ENCODE measurements at places on chromosomes 3 and 15.

GRCh38 chr15:28228096-28228495 is 93.9 kb downstream of the HERC2 start:
- no peak for DNase-seq

DNA sequence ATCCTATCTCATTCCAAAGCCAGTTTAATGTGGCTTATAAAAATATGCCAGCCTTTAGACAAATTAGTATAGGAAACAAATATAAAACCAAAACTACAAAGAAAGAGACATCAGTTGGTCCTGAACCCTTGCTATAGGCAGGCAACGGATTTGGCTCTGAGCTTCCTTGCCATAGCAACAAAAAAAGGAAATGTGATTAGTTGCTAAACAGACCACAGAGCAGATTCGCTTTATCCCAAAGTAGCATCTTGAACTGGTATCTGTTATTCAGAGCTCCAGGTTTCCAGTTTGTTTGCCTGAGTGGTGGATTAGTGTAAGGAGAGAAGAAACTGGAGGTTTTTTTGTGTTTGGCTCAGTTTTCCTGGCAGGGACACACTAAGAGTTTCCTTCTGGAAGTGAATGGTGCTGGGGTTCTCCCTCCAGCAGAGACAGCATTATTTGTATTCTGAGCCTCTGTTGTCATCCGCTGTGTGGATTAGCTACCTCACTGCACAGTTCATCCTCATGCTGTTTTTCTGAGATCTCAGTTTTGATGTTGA is 44.1 kb downstream of the CHST2 start:
- no peak for DNase-seq

DNA sequence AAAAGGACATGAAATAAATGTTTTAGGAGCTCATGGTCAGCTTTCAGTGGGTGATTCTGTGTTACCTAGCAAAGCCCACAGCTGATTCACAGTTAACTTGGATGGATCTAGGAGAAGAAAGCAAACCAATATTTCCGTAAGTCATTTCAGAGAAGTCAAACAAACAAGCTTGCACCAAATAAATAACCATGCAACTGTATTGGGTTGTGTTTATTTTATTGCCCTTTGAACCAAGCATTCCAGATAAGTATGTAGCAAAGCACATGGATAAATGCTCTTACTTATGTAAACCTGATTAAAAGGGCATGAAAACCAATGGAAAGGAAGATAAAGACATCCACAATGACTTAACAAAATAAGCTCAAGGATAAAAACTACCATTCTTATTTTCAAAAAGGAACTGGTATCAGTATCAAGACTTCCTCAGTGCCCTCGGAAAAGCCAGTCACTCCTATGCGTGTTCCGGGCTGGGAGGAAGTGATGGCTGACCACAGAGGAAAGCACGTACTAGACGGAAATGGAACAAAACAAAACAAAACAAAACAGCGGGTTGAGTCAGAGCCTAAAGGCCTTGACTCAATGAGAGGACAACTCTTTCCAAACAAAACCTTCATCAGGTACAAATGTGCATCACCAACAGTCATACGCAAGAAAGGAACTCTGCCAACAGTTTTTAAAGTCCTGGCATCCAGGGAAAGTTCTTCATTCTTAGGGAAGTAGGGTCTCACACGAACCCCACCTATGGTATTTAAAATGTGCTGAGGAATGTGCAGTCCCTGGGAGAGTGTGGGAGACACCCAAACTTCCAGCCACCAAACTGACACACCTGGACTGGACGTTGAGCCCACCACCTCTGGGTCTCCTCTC is 103.3 kb downstream of the SNRK start:
- peak; percentile 50 for DNase-seq

DNA sequence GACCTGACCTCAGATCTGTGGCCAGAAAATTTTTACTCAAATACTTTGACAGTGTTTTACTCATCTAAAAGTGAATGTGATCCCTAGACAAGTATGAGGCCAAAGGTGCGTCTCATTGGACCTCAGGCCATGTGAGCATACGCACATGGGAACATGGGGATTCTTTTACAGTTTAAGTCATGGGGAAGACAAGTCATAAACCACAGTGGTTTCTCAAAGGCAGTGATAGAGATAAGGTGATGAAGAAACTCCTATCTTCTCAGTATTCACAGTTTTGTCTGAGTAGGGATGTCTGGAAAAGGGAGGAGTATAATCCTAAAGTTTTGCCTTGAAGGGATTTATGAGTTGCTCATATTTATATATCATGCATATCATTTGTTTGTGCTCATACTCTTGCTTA is 173.8 kb downstream of the FNDC3B start:
- no peak for DNase-seq

DNA sequence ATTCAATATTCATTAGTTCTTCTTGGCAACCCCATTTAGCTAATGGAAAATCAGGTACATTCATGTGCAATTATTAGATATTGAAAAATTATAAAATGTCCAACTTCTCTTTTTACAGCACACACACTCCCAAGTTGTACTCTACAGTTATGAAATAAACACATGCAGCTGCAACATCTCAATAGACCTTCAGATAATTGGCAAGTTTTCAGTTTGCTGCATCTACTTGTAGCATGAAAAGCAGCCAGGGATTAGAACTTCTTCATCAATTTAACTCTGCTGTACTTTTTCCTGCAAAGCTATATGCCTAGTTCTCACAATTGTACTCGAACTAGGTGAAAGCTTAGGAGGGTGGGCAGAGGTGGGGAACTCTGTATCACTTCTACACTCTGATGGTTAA is 46.6 kb upstream of the FHIT start:
- DNase-seq, result no peak

- no peak for DNase-seq
These were observed 554.4 kb downstream of the PDCD6IP start for GRCh38 chr3:34352778-34353331.

GRCh38 chr3:12182687-12183441 is 24.2 kb upstream of the TIMP4 start:
- DNase-seq, result no peak

GRCh38 chr3:59542276-59542675 is 492.5 kb upstream of the CFAP20DC start:
- DNase-seq, result no peak

DNA sequence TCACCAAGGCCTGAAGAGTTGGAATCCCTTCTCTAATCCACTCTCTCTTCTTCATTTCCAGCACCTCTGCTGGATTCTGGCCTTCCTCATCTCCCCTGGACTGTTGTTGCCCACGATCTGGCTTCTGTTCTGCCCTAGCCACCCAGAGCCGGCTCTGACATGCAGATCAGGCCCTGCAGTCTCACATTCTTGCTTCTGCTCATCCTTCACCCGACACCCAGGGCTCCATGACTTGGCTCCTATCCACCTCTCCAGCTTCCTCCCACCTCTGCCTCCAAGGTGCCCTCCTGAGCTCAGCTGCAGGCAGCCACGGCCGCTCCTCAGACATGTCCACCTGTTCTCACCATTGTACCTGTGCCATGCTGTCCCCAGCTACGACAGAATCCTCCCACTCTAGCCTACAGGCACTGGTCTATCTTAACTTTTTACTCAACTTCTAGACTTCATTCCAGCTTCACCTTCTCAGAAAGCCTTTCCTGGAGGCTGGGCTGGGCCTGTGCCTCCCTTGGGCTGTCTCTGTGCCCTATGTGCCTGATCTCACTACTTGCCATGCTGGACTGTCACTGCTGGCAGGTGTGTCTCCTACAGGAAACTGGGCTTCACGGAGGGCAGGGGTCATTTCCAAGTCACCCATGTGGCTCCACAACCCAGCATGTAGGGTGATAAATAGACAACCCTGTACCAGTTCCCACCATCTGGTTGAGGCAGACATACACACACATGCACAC is 16.0 kb upstream of the TBC1D21 start:
- no peak for DNase-seq

- DNase-seq, result no peak
These were observed 6.6 kb upstream of the ZNF148 start for GRCh38 chr3:125381743-125382142.

DNA sequence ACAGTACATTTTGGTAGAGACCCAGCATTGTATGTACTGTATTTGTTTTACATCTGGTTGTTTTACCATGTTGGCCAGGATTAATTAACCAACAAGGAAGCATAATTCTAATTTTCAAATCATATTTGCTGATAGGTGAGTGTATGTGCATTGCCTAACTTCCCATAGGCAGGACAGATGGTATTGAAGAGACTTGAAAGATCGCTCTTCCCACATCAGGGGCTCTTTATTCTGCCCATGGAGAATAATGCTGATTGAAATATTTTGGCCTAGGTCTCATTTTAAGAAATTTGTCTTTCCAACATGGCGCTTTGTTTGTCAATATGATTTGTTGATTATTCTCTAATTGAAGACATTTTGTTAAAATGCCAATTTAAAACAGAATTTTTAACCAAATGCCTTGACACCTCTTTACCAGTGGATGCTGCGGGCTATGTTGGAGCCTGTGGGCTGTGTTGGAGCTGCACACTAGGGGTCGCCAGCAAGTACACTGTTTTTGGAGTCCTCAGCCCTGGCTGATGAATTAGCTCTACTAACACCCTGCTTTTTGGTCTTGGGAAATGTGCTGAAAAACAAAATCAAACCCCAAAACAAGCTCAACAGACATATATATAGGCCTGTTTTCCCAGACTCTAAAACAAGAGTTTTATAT is 5.3 kb downstream of the P2RY12 start:
- DNase-seq, result no peak

DNA sequence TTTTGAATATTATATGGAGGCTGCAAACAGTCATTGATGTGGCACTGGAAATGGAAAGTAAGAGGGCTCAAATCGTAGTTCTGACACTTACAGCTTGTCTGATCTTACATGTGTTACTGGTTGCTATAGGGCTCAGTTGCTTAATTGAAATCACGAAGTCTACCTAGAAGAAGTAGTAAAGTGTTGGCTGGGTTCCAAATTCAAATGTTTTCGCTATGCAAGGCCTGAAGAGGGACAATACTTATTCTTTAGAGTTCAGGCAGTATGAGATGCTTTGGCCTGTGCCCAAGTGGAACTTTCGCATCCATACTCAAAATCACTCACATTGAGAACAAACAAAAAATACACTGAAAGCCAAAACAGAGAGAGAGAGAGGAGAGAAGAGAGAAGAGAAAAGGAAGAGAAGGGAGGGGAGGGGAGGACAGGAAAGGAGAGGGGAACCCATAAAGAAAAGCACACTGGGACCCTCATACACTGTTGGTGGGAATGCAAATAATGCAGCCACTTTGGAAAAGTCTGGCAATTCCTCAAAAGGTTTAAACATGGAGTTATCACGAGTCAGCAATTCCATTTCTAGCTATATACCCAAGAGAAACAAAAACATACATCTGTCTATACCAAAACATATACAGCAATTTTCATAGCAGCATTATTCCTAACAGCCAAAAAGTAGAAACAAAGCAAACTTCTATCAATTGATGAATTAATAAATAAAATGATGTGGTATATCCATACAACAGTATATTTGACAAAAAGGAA is 2.9 kb upstream of the FXR1 start:
- no peak for DNase-seq

DNA sequence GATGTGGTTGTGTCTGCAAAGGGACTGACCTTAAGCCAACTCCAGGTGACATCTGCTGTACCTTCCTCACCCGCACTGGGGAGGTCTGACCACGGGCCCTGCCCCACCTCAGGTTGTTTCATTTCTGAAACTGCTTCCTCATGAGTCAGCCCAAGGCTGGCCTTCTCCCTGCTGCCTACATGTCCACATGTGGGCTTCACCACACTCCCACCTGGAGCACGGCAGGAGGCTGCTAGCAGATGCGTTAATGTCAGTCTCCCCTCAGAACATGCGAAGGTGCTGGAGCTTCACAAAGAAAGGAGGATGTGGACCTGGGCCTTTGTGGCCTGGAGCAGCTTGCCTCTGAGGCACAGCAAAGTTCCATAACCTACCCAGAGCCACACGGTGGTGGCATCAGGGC is 69.4 kb upstream of the PLXNA1 start:
- no peak for DNase-seq

- DNase-seq, result no peak
These were observed 22.4 kb downstream of the CD86 start for GRCh38 chr3:122077293-122078234.

GRCh38 chr15:29039466-29040369 is 153.9 kb downstream of the APBA2 start:
- DNase-seq, result no peak

DNA sequence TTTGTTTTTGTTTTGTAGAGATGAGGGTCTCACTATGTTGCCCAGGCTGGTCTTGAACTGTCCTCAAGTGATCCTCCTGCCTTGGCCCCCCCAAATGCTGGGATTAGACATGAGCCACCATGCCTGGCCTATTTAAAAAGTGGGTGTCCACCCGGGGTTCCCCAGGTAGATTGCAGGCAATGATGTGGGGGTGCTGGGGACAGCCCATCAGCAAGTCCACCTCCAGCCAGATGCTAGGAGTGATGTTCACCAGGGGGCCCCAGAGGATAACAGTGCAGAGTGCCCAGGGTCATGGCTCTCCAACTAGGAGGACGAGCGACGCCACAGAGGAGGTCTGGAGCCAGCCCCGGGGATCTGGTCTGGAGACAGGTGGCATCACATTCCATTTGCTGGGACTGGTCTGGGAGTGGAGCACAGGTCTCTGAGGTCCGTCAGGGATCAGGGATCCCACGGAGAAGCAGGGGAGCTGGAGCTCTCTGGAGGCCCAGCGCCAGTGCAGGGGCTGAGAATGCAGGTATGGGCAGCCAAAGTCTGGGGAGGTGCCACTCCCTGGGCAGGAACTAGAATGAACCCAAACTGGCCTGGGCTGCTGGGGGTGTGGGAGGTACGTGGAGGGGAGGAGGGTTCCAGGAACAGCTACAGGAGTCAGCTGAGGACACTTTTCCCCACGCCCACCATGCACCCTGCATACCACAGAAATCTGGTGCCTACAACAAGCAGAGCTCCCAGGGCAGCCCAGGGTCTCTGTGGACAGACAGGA is 51.2 kb upstream of the PCSK6 start:
- no peak for DNase-seq

DNA sequence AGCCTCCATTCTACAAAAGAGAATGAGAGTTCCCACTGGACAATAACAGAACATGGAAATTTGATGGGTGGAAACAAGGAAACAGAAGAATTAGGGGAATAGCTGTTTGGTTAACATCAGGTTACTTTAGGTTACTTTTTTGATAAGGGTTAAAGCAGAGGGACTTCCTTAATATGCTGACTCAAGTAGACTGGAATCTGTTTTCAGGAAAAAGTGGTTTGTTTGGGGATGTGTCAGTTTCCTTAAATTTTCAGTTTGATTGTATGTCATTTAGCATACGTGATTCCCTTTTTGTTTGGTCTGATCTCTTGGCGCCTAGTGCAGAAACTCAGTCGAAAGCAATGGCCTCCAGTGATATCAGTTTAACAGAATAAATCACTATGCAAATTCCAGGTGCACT is 411.8 kb upstream of the GRM7 start:
- DNase-seq, result no peak

Data from activated T-helper 1 cell treated with anti-CD3 and anti-CD28 coated beads, Interleukin-2, amount 50 U/mL, for 16 hours (primary cell).